ENCODE measurements at places on chromosomes 13 and 19.

GRCh38 chr19:16871871-16872270 lies 16.9 kb upstream of the F2RL3 start:
- no peak for DNase-seq

GRCh38 chr13:33312150-33312860 lies 26.8 kb upstream of the STARD13 start:
- no peak for DNase-seq

GRCh38 chr13:107200491-107200890 lies 632.6 kb upstream of the ARGLU1 start:
- DNase-seq = no peak

DNA sequence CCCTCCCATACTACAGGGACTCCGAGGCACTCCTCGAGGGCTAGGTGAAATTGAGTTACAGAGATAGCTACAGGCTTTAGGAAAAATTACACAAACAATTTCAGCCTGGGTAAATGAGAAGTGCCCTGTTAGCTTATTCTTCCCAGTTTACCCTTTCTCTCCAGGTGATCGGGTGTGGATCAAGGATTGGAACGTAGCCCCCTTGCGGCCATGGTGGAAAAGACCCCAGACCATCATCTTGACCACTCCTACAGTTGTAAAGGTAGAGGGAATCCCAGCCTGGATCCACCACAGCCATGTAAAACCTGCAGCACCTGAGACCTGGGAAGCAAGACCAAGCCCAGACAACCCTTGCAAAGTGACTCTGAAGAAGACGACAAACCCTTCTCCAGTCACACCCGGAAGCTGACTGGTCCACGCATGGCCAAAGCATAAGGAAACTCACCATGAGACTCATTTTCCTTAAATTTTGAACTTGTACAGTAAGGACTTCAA lies 600.6 kb downstream of the UQCRFS1 start:
- no peak for DNase-seq

DNA sequence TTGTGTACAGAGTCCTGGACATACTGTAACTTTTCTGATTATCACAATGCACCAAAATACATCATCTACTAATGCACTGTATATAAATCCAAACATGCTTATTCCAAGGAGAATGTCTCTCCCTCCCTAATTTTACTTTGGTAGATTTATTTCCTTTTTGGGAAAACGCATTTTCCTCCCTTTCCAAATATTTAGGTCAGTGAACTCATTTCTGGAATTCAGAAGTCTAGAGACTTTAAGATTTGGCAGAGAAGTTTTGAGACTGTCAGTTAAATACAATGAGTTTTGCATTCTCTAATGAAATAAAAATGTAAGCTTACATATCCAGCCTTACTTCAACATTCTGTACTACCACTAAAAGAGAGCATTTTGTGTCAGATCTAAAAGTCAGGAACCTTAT lies 165.8 kb upstream of the EDNRB start:
- DNase-seq = no peak

- no peak for DNase-seq
Observed at GRCh38 chr19:32997716-32998355, 25.8 kb downstream of the FAAP24 start.

GRCh38 chr13:62643799-62644524 lies 1228.3 kb upstream of the PCDH20 start:
- no peak for DNase-seq

GRCh38 chr13:101552786-101553185 lies 100.3 kb downstream of the ITGBL1 start:
- no peak for DNase-seq

- DNase-seq = no peak
Observed at GRCh38 chr19:48413879-48414587, 20.6 kb downstream of the GRIN2D start.

DNA sequence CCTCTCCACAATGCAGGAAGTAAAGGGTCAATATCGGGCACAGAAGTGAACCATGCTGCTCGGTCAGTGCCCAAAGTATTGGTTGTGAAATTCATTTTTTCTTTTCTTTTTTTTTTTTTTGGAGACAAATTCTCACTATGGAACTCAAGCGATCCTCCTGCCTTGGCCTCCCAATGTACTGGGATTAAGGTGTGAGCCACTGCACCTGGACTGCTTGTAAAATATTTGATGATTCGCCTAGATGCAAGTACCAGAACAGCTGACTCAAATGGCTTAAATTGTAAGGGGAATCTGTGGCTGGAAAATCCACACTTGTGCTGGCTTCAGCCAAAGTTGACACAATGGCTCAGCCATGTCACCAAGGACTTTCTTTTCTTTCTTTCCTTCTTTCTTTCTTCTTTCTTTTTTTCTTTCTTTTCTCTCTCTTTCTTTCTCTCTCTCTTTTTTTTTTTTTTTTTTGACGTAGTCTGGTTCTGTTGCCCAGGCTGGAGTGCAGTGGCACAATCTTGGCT lies 43.7 kb downstream of the NUMBL start:
- no peak for DNase-seq

- no peak for DNase-seq
Observed at GRCh38 chr13:50720861-50721671, 122.4 kb downstream of the DLEU7 start.

DNA sequence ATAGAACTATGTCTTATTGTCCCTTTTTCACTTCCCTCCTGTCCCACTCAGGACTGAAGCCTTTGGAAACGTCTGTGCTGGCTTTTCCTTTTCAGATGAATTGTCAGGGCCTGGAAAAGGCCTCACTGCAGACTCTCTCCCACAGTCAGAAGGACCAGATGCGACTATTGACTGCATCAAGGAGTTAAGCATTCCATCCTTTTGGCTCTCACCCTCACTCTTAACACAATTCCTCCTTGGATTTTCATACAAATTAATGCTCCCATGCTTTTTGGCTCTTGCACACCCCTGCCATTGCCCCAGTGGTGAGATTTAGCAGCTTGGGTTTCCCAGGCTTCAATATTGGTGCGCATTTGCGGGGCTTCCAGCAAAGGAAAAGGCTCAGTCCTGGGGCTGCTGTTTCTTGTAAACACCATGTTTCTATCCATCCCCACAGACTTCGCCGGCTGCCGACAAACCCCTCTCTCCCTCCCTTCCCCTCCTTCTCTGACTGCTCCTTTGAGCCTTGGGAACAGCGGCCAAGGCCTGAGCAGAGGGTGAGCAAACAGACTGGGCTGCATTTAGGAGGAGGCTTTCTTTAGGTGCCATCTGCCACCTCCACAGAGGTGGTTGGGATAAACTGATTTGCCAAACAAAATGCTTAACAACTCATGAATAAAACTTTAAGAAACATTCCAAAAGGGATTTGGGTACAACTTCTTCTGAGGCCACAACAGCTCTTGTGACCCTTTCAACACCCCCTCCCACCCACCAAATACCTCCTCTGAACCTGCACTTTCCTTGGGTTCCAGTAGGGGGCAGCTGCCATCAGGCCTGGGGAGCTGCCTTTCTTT lies 48.6 kb upstream of the PCDH8 start:
- DNase-seq = no peak

GRCh38 chr19:58434217-58434616 lies 5.7 kb downstream of the ZNF132 start:
- DNase-seq = no peak

- no peak for DNase-seq
Observed at GRCh38 chr19:36574741-36575140, 1.6 kb upstream of the ZNF529 start.

- peak; percentile 62 for DNase-seq
Observed at GRCh38 chr19:40797963-40798682, 868 bp upstream of the EGLN2 start.

DNA sequence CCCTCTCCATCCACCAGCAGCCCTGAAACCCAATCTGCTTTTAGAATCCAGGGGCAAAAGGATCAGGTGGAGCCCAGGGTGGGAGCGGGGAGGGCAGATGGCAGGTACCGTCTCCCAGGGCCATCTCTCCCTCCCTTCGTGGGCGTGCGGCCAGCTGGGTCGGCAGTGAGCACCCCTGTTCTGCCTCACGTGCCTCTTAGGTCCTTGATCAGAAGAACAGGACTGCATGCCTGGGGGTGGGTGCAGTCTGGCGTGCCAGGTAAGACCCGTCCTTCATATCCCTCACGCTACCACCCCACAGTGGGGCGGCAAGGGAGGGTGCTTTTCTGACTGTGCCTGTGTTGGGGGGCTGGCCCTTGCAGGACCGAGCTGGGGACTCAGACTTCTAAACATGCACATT lies 2.0 kb downstream of the SLC8A2 start:
- DNase-seq = no peak

GRCh38 chr13:80029170-80029569 lies 311.8 kb downstream of the SPRY2 start:
- no peak for DNase-seq

DNA sequence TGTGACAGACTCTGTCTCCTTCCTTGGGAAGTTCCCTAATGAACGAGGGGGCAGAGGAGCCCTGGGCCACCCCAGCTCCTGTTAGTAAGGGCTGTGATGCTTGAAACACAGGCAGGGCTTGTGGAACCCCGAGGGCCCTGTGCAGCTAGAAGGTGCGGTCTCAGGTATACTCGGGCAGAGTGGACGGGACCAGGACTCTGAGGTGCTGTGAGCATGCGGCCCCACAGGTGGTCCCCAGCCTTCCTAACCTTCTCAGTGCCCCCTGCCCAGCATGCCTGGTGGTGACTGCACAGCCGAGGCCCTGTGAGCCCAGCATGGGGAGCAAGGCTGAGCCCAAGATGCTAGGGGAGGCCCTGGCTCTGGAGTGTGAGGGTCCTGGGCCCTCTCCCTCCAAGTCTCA lies 4.0 kb upstream of the SIGLEC8 start:
- DNase-seq = no peak

DNA sequence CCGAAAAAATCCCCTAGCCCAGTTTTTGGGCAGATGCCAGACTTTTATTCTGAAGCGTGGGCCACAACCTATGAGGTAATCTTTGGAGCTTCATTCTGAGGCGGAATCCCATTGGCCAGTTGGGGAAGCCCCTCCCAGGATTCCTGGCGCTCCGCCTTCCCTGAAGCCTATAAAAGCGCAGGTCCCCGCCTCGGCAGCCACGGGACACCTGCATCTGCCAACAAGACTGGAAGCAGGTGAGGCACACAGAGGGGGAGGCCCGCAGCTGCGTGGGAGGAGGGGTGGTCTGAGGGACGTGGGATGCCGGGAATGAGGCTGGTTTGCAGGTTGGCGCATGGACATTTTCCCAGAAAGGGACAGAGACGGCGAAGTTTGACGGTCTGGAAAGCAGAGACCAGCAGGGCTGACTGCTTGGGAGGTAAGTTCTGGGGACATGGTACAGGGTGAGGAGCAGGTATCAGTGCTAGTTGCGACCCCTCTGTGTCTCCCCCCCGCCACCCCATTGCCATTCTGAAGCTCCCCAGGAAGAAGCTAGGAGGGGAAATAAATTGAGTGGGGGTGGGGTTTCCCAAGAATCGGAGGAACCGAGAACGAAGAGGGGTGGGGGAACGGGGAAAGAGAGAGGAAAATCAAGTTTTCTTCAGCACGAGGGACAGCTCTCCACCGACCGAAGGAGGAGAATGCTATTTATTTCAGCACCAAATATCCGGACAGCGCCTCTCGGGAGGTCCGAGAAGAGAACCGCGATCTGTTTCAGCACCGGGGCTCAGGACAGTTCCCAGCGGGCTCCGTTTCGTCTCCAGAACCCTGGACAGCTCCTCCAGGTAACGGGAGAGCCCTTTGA lies 22.4 kb upstream of the FEM1A start:
- DNase-seq = peak; percentile 52

GRCh38 chr13:34926508-34926907 lies 15.6 kb upstream of the NBEA start:
- no peak for DNase-seq

DNA sequence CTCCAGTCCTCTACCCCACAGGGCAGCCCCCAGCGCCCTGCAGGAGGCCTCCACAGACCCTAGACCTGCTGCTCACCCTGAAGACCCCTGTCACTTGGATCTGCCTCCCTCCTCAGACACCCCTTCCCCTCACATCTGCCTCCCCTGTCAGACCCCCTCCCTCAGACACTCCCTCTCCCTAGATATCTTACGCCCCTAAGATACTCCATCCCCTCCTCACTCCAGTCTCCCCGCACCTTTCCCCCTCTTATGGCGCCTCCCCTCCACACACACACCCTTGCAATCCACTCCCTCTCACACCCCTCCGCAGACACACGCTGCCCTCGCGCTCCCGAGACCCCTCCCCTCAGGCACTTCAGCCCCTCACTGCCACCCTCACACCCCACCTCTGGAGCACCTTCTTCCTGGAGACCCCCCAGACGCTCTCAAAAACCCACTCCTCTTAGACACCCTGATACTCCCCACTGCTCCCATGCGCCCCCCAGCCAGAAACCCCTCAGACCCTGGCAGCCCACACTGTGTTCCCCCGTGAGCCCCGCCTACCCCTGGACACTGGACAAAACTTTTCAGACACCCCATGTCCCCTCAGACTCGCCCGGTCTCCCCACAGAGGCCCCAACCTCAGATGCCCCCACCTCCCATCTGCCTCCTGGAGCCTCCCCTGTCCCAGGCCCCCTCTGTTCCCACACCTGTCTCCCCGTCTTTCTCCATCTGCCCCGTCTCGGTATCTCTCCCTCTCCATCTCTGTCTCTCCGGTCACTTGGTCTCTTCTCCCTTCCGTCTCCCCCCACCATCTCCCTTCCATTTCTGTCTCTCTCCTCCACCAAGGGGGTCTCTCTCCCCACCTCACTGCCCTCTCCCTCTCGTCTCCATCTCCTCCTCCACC lies 14.5 kb downstream of the ERFL start:
- DNase-seq = no peak

GRCh38 chr13:53201454-53202225 lies 173.0 kb downstream of the OLFM4 start:
- no peak for DNase-seq

DNA sequence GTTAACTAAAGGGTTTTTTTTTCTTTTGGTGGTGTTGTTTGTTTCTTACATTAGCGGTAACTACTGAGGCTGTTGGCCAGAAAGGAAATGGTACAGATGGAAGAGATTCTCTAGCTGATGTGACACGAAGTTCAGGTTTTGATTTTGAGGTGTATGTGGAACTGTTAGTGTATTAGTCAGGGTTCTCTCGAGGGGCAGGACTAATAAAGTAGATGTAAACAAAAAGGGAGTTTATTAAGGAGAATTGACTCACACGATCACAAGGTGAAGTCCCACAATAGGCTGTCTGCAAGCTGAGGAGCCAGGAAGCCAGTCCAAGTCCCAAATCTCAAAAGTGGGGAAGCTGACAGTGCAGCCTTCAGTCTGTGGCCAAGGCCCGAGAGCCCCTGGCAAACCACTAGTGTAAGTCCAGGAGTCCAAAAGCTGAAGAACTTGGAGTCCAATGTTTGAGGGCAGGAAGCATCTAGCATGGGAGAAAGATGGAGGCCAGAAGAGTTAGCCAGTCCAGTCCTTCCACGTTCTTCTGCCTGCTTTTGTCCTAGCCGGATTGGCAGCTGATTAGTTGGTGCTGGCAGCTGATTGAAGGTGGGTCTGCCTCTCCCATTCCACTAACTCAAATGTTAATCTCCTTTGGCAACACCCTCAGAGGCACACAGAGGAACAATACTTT lies 577.6 kb downstream of the EFNB2 start:
- DNase-seq = no peak

GRCh38 chr13:66612983-66613382 lies 617.2 kb downstream of the PCDH9 start:
- DNase-seq = no peak

DNA sequence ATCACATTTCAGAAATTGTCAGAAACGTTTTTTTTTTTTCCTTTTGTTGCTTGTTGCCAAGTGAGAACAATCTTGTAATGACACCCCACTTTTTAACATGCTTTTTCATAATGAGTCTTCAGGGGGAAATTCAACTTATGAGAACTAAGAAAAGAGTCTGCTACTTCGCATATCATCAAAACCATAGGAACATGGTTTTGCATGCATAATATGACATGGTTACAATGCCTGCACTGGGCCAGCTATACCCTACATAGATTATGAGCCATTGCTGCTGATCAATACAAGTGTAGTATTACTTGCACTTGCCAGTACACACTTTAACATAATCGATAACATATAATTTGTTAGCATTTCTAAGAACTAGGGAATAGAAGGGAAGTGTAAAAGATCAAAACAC lies 191.0 kb upstream of the NBEA start:
- no peak for DNase-seq

All from T-helper 1 cell (primary cell).